Calu3 (cell line): ENCODE measurements at places on chromosomes 16 and 17.

GRCh38 chr17:83086907-83087787 lies 7.7 kb downstream of the METRNL start:
- no peak for DNase-seq

DNA sequence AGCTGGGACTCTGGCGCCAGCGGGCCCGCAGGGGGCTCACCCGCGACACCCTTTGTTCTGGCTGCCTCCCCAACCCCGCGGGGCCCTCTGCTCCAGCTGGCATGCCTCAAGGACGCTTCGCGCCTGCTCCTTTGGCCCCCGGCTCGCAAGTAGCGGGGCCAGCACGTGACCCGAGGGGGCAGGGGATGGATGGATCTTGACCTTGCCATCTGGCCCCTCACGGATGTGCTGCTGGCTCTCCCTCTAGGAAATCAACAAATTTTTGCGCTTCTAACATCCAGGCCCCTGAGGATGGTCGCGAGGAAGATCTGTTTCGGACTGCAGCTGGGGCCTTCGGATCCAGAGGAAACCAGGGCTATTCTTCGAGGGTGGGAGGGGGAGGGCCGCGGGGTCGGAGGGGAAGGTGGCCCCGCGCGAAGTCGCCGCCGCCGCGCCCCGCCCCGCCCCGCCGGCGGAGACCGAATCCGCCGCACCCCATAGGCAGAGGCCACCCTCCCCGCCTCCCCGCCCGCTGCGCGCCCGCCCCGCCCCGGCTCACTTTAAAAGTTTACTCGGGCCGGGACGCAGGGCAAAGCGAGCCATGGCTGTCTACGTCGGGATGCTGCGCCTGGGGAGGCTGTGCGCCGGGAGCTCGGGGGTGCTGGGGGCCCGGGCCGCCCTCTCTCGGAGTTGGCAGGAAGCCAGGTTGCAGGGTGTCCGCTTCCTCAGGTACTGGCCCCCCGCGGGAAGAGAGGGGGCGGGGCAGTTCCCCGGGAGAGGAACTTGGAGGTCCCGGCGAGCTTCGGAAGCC lies at the start of gene ACSF2:
TSS of gene ACSF2 (plus strand) at position 537 of the 790 bp plus-strand sequence. CDS start at position 581, 44 bp downstream.
- peak; percentile 87 for DNase-seq

DNA sequence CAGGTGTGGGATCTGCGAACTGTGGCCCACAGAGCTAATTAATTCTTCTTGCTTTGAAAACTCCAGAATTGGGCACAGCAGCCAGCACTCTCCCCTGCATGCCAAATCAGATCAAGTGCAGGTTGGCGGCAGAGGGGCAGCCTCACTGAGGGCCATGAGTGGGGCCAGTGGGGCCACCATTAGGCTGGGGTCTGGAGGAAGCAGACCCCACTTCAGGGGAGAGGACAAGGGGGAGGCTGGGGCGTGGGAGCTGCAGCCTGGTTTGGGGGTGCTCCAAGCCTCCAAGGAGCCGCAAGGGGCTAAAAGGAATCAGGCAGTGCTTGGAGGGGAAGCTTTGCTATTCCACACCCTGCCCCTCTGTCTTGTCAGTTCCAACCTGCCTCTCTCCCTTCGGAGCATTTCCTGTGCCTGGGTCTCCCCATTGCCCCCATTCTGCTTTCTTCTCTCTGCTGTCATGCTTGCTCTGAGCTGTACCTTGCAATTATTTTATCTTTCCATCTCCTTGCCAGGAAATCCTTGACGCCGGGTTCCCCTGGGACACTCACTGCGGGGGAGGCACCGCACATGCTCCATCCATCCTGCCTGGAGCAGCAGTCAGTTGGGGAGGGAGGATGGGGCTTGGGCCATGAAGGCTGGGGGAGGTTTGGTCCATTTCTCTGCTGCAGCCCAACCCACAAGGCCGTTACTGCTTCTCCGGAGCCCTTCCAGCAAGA lies 3.3 kb upstream of the ABCC3 start:
- DNase-seq = no peak

- DNase-seq = no peak
These were observed 26.9 kb downstream of the ABCC1 start for GRCh38 chr16:15976225-15976812.

DNA sequence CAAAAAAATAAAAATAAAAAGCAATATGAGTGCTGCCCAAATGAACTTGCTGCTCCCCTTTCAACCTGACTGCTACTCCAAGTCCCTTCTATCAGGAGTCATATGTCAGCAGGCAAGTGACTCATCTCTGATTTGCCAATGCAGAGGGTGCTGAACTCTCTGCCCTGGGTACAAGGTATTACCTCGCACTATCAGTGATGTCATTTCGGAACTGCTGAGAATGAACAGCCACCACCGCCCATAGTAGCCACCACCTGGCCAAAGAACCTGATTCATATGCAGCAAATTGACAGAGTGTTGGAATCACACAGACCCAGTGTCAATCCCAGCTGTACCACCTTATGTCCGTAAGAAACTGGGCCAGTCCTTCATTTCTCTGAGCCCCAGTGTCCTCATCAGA lies 31.2 kb downstream of the LYRM9 start:
- no peak for DNase-seq

GRCh38 chr17:2192367-2193057 lies 111.1 kb downstream of the SMG6 start:
- DNase-seq = peak; percentile 39

- DNase-seq = no peak
These were observed 25.1 kb downstream of the FA2H start for GRCh38 chr16:74749291-74750055.

- DNase-seq = no peak
These were observed 237.0 kb downstream of the CA10 start for GRCh38 chr17:51921500-51921899.

DNA sequence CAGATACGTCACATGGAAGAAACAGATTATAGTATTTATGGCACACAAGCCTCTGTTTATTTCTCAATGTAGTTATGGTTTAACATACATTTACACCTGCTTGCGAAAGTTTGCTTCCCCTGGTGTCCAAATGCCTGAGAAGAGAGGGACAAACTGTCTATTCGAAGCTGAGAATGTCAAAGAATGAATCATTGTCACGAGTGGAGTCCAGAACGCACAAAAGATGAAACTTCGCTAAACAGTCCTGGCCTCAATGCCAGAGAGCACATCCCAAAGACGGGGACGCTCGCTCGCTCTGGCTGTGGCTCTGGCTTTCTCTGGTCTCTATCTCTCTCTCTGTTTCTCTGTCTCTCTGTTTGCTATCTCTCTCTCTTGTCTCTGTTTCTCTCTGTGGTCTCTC lies 298.8 kb downstream of the FOXL1 start:
- no peak for DNase-seq

DNA sequence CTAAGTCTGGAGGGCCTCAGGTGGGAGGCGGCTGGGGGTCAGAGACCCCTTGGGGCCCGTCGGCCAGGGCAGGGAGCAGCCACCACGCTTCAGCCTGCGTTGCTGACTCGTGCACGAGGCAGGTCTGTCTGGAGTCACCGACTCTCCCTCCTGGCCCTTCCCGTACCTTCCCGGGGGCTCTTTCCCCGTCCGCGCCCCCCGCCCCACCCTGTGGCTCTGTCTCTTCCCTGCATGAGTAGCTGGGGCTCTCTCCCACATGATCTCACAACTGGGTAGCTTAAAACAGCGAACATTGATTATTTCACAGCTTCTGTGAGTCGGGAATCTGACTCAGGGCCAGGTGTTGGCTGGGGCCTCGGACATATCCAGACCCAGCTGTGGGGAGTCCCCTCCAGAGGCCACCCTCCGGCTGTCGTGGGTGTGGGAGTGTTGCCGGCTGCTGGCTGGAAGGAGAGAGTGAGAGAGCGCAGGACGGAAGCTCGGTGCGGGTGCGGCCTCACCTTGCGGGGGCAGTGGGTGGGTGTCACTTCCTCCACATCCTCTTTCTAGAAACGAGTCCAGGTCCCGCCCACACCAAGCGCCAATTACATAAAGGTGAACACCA lies 17.3 kb downstream of the BAHCC1 start:
- DNase-seq = no peak

DNA sequence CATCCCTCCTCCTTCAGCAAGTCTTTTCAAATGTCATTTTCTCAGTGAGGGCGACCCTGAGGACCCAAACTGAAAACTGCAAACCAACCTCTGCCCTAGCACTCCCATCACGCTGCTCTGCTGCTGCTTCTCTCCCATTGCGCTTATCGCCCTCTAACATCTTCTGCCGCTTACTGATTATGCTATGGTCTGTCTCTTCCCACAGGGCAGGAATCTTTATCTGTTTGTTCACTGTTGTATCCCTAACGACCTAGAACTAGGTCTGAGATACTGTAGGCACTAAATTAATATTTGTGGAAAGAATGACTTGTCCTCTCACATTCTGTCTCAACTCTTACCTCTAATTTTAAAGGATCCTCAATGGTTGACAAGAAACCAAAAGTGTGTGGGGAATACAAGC lies 12.5 kb downstream of the ZSCAN32 start:
- no peak for DNase-seq

DNA sequence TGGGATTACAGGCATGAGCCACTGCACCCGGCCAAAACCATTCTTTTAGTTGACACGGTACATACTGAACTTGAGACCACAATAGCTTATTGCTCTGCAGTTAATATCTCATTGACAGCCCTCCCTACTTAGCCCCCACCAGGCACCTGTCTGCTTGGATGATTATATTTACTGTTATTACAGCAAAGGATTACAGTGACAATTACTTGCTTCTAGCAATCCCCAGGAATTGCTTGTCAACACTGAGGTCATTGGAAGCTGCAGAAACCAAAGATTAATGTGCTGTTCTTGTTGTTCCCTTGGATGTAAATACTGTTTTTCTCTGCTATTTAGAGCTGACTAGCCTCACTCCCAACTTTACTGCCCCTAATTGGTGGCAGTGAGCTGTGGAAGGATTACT lies 211.2 kb downstream of the LGALS9B start:
- no peak for DNase-seq

GRCh38 chr17:63686138-63686685 lies 13.7 kb downstream of the LIMD2 start:
- no peak for DNase-seq

DNA sequence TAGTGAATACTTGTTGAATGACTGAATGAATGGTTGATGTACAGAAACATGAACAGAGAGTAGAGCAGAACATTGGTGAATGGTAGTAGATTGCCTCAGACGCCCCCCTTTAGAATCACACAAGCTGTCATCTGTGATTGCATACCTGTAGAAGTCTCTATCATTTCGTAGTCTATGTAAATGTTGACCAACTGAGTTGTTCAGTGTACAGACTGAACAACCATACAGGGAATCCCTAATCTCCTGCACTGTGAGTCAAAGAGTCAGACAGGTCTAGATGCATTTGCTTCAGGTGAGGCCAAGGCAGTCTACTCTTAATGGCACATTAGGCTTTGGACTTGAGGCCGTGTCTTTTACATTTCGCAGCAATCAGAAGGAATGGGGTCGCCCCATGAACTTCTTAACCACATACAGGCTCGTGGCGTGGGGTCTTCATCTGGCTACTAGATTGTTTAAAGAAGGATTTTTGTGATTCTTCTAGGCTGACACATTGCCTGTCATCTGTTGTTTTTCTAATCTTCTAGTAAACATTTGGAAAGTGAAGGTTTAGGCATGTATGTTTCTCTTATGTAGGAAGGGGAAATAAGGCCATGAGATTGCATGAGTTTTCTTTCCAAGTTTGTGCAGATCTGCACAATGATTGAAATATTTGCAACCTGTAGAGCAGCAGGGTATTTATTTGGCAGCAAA lies 157.4 kb downstream of the WWOX start:
- no peak for DNase-seq

DNA sequence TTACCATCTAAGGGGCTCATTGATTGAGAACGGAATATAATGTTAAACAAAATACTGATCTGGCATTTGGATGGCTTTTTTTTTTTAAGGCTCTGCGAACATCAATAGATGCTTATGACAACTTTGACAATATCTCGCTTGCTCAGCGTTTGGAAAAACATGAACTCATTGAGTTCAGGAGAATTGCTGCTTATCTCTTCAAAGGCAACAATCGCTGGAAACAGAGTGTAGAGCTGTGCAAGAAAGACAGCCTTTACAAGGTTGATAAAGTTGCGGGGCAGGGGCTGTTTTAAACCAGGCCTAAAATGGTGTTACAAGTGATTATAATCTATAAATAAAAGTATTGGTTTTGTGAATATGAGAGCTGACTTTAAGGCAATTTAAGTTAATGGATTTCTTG lies 22.3 kb downstream of the PTRH2 start:
- no peak for DNase-seq

DNA sequence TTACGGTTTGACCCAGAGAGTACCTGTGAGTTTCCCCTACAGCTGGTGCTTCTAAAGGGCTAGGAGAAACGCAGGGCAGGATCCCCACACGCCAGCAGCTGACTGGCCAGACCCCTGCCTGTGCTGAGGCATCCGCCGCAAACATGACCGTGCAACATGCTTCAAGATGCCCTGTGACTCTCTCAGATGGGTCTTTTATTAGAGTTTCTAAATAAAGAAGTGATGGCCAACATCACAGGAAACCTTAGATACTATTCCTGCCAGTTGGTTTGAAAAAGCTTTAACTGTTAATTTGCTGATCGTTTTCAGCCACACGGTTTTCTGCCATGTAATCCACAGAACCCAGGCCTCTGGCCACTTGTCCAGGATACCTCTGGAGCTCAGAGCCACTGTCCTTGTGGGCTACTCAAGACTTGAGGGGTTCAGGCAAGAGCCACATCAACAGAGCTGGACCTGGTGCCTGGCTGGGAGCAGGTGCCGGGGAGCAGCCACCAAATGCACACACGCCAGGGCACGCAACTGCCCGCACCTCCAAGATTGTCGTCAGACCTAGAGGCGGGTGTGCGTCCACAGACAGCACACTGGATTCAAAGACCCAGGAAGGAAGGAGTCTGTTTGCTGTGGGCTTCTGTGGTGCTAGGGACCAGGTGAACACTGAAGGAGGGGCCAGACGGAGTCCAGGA lies 118.4 kb downstream of the ZNF778 start:
- no peak for DNase-seq

DNA sequence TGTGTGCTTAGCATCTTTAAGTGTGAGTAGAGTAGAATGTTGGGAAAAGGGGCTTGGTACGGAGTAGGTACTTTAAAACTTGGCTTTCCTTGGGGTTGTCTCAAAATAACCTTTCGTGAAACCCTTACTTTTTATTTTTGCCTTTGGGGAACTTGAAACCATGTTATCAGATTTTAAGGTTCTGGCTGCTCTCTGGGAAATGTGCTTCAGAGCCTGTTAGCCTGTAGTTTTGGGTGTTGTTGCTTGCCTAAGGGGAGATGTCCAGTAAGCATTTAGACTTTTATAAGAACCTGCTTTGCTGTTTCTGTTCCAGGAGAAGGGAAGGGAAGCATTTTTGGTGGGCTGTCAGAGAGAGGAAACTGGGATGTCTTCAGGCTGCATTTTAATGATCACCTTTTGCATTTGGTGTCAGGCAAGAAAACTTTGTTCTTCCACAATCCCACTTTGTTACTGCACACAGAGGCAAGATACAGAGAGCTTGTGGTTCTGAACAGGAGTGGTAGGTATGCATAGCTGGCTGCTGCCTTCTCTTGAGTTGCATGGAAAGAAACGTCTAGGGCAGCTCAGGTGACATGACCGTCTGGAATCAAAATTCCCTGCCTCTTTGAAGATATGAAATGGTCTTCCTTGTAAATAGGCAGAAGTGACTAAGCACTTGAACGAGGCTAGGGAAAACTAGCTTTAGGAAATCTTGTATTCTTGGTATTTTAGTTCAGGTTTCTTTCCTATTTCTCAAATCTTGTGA lies 1.7 kb downstream of the RABEP1 start:
- no peak for DNase-seq
